Stimulated activated CD4-positive, alpha-beta T cell treated with anti-CD3 and anti-CD28 coated beads, Interleukin-15, amount 100 ng/mL, for 1 hour (primary cell): ENCODE measurements at places on chromosomes 2 and 18.

DNA sequence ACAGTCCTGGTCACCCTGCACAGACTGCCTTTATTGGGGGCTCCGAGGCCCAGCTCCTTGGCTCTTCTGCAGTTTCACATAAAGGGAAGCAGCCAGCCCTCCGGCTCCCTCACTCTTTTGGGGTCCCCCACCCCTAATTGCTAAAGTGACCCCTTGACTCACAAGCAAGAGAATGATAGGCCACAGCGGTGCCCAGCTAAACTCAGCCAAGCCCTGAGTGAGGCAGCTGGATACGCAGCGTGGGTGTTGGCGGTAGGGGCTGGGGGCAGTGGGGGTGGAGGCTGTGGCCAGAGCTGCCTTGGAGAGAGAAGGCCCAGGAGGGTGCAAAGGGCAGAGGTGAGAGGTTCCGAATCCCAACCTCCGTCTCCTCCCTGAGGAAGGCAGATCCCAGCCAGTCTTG, 25.5 kb upstream of the ALPP start:
- no peak for DNase-seq

DNA sequence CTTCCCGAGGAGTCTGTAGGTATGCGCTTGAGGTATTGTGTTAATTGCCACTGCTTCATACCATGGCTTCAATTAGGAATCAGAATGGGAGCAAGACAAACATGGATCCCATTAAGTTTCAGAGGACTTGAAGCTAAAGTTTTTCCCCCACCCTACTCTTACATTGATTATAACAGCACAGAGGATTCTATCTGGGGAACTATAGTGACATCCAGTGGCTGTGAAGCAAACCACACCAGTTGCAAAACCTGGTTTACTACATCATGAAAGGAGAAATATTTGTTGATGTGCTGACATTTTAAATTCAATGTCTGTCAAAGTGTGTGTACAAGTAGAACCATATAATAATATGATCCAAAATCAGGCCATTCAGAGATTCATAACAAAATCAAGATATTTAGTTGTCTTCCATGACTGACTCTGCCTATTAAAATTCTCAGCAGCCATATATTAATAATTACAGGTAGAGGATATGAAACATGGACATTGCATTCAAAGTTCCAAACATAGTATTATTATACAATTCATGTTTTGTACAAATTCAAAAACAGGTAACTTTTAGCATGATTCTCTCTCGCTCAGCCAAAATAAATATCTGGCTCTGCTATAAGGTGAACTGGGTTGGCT, 82.9 kb downstream of the GRB14 start:
- DNase-seq = no peak

- DNase-seq = no peak
These were observed 148.2 kb upstream of the GLI2 start for GRCh38 chr2:120587279-120587996.

GRCh38 chr18:49566985-49567384, 5.1 kb downstream of the LIPG start:
- DNase-seq = no peak

DNA sequence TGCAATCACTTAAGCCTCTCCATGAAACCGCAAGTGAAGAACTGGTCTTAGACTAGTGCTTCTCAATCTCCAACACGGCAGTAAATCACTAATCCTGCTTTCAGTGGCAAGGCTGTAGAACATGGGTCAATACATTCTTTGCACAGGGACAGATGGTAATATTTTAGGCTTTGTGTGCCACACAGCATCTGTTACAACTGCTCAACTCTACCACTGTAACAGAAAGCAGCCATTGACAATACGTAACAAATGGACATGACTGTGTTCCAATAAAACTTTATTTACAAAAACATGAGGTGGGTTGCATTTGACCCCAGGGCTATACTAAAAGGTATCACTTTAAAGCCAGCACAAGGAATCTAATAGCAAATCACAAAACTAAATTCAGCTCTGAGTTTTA, 51.1 kb downstream of the RNF152 start:
- no peak for DNase-seq

DNA sequence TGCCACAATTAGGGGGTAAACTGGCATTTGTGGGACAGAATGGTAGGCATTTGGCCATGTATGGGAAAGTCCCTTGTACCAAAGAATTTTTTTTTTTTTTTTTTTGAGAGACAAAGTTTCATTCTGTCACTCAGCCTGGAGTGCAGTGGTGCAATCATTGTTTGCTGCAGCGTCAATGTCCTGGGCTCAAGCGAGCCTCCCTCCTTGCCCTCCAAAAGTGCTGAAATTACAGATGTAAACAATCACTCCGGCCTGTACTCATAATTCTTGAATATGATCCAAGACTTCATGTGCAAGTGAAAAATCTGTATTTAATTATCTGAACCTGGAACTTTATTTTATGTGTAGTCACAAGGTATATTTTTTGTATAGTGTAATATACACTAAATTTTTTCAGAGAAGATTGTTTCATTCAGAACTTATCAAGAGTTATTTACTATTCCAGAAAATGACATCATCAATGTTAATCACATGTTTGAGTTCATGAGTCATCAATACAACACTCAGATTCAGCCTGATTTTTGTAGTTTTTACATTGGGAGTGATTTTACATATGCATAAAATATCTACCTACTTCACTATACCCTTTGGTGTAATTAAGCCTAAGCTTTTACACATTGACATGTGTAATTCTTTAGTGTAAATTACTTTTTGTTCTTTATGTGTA, 138.7 kb upstream of the L3MBTL4 start:
- no peak for DNase-seq

GRCh38 chr2:219388907-219389156, 1.1 kb upstream of the DNPEP start:
- no peak for DNase-seq

- no peak for DNase-seq
These were observed 233.5 kb downstream of the TGIF1 start for GRCh38 chr18:3683483-3683882.

DNA sequence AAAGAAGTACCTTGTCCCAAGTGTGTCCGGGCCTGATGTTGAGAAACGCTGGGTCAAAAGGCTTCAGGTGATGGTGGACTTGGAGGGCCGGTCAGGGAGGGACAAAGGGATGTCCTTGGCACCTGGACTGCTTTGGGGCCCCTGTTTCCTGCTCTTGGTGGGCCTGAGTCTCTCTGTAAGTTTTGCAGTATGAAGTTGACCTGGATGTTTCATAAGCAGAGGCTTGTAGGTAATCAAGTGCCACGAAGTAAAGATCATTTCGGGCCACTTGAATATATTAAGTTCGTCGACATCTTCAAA, 29.4 kb downstream of the ASAP2 start:
- DNase-seq = no peak

DNA sequence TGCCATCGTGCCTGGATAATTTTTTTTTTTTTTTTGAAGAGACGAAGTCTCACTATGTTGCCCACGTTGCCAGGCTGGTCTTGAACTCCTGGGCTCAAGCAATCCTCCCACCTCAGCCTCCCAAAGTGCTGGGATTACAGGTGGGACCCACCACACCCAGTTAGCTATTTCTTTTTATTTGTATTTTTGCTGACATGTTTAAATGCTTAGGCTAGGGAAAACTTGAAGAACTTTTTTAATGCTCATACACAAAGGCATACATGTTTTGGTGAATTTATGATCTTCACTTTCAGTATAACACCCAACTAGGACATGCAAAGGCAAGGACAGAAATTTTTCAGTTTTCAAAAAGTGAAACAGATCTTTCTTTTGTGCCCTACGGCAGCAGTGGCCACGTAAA, 9.9 kb downstream of the L3MBTL4 start:
- DNase-seq = no peak

- no peak for DNase-seq
These were observed 48.9 kb upstream of the NABP1 start for GRCh38 chr2:191629001-191629453.

GRCh38 chr2:120617055-120617454, 118.6 kb upstream of the GLI2 start:
- DNase-seq = no peak

DNA sequence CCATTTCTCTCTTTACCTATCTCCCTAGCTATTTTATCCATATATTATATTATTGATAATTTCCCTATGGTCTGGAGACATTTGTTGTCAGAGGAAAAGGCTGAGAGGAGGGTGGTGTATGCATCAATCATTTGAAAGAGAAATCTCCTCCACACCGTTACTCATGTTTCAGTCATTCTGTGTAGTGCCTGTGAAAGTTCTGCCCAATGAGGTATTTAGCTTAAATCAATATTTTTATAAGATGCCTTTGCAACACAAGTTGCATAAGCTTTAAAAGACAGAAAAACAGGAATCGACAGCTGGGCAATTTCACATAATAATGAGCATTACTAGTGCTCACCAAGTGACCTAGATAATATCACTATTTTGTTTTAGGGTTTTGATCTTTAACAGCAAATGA, 363.7 kb upstream of the FSIP2 start:
- no peak for DNase-seq

GRCh38 chr2:42195559-42195958, 26.4 kb downstream of the EML4 start:
- DNase-seq = no peak

DNA sequence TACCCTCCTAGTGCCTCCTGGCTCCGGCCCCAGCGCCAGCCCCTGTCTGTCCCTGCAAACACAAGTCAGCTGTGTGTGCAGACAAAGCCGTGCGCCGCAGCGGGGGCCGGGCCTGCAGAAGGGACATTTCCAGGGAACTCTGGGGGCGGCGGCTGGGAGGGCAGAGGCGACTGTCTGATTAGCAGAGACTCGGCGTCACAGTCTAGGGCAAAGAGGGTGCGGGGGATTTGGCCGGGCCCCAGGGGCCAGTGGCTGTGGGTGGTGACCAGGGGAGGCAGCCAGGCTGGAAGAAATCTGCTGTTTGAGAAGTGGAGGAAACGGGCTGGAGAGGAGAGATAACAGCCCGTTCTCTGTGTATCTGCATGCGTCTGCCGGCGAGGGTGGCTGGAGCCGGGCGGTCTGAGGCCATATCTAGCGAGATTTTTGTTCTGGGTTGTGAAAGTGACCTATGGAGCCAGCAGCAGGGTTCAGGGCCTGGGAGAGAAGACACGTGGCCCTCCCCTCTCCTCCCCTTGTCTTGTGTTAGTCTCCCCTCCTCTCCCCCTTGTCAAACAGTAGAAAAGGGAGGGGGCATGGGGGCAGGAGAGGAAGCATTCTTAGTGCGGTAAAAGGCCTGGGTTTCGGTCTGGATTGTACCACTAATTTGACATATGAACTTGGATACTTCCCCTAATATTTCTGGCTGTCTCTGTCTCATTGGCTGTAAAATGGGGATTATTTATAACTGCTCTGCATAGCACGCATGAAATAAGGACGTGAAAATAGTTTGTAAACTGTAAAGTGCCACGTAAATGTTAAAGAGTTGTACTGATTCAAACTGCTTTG, 169.4 kb downstream of the SMAD7 start:
- DNase-seq = no peak
